ENCODE measurements at places on chromosomes 3 and 15.

DNA sequence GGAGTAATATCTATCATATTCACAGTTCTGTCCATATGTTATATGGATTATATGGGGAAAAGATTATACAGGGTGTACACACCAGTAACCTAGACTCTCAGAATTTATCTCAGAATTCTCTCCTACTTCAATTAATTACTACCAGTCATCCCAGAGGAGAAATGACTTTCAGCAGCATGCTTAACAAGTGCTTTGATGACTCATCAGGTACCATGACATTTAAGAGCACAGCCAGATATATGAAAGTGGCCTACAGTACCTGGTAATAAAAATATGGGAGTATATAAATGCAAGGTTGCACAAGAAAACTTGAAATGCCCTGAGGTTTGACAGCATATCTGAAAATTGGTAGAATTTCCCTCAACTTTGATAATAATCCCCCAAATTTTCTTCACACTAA, 1273.0 kb downstream of the OTOL1 start:
- no peak for DNase-seq

- no peak for DNase-seq
Observed at GRCh38 chr3:72702390-72702789, 145.9 kb downstream of the SHQ1 start.

DNA sequence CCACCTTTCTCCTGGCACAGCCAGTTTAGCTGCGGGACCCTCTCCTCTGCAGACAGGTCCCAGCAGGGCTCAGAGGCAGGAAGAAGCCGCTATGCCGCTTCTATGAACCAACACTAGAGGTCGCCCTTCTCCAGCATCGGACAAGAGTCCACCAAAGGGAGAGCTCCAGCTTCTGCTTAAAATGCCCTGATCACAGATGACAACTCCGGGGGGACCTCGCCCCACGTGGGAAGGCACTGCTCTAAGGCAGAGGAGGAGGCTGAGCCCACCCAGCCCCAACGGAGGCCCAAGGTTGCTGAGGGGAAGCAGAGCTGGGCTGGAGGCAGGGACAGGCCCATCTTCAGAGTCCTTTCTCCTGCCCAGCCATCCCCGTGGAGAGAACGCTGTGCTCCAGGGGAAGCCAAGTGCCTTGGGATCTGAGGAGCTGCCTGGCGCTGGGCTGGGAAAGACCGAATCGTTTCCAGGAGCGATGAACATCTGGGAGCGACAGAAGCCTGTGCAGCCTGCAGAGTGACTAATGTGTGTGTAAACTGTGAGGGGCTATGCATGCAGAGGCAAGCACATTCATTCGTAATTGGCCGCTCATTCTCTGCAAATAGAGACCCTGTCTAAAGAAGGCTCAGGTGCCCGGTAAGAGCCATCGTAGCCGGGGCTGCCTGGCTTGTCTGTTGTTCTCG, 43.5 kb upstream of the BDH1 start:
- no peak for DNase-seq

- no peak for DNase-seq
Observed at GRCh38 chr3:31462050-31462569, 70.6 kb upstream of the STT3B start.

DNA sequence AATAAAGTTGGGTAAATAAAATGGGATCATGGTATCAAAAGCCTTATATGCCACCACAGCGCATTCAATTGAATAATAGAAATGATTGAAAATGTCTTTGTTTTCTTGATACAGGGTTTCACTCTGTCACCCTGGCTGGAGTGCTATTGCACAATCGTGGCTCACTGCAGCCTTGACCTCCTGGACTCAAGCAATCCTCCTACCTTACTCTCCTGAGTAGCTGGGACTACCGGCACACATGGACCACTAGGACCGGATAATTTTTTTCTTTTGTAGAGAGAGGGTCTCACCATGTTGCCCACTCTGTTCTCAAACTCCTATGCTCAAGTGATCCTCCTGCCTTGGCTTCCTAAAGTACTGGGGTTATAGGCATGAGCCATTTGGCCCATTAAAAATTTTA, 33.8 kb upstream of the BBX start:
- no peak for DNase-seq

GRCh38 chr3:55512571-55513343, 25.7 kb upstream of the WNT5A start:
- DNase-seq, result no peak

DNA sequence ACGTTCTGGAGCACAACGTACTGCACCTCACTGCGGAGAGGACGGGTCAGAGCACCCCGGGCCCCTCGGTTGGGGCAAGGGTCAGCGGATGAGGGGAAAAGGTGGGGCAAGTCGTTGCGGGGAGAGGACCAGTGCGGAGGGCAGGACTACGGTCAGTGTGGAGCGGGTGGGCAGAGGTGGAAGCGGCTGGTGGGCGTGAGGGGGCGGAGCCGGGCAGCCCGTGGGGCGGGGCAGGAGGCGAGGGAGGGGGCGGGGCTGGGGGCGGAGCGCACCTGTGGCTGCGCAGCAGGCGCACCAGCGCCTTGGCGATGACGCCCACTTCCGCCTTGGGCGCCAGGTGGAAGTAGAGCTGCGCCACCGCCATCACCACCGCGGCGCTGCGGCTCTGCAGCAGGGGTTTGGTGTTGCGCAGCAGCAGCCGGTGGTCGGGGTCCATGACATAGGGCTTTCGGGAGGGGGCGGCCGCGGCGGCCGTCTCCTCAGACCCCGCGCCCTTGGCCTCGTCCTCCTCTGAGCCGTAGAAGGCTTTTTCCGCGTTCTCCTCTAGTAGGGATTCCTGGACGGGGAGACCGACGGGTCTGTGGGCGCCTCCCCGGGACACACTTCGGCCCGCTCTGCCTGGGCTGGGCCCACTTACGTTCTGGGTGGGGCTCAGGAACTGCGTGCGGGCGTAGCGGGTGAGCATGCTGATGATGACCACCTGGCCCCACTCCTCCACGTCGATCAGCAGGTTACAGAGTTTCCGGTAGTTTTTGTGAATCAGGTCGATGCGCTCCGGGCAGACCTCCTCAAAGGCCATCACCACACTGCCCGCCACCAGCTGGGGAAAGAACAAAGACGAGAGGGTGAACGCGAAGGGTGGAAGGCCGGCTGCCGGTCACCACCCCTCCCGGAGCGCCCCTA, 29.2 kb downstream of the AP3B2 start:
- no peak for DNase-seq

- no peak for DNase-seq
Observed at GRCh38 chr15:25707656-25708365, 155.3 kb downstream of the ATP10A start.

DNA sequence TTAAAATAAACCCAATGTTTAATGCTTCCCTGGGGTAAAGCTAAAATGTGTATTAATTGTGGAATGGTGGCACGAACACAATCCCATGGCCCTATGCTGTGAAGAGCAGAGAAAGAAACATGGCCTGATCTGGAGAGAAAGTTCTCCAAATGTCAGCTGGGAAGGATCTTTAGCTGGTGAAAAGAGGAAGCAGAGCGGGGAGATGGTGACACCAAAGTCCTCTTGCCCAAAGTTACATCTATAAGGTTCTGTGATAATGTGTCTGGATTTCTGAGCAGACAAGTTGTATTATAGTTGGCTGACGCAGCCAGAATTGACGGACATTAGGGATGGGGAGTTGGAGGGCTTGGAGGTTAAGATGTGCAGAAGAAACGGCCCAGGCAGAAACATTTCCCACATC, 196.2 kb downstream of the CHST2 start:
- no peak for DNase-seq
